SK-N-SH (cell line): ENCODE measurements at places on chromosomes 16 and 17. TPM values are rescaled to one million over a fixed set of nuclear protein-coding genes. Genes with fewer than 3 reads are reported as not detected.

Gene ZNF624
- 0.92 and 0.93 TPM in 2 replicates for polyA plus RNA-seq

Gene MRPL27
- 266 and 337 TPM in 2 replicates for polyA plus RNA-seq

Gene AKTIP
- 21.0 and 31.0 TPM in 2 replicates for polyA plus RNA-seq

DNA sequence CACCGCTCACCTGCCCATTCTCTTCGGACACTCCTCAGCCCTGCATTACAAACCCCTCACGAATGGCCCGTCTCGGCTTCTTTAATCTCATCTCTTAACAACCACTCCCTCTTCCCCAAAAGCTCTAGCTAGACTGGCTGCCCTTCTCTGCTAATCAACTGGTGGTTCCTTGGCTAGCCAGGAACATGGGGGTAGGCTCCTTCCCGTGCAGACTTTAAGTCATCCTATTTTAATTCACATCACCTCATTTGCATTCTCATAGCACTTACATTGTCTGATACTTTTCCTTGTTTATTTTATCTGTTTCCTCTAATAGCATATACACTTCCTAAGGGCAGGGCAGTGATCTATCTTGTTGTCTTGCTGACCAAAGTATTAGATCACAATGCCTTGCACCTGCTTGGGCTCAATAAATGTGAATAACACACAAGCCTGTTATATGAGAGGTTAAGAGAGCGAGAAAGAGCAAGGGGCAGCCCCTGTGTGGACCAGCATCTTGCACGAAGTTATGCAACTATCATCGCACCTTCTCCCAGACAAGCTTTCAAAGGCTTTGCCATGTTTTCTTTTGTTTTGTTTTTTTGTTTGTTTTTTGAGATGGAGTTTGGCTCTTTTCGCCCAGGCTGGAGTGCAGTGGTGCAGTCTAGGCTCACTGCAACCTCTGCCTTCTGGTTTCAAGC is 9.8 kb downstream of the TP53 start:
- H3K36me3 ChIP-seq: peaks cover 27% of the 10 kb centered on the region
- H3K27me3 ChIP-seq: no peaks in the 10 kb centered on the region
- no peak overlapping the region for H3K27ac ChIP-seq

DNA sequence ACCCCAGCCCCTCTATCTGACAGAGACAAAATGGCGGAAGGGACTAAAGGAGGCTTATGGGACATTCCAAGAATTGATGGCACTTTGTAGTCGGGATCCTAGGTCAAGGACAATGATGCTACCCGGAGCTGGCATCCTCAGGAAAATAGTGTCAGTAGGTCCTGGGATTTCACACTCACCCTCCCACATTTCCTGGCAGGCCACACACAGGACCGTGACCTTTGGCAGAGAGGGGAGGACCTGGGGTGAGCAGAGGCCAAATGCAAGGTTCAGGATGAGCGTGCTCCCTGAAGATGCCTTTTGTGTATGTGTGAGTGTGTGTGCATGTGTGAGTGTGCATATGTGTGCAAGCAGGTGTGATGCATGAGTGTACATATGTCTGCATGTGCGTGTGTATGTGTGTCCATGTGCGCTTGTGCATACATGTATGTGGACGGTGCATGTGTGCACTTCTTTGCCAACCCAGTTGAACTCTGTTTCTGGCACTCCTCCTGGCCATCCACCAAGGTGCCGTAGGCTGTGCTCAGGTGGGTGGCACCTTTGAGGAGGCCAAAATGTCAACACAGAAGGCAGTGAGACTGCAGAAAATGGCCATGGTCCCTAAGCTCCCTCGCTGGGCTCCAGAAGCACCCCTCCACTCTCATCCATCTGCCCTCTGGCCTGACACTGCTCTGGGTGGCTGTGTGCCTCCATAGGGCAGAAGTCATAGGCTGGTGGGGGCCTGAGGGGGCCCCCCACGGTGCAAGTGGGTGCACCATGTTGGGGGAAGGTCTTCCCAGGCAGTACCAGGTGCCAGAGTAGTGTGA is 60.3 kb downstream of the SNX20 start:
- H3K4me1 ChIP-seq: no peaks in the 10 kb centered on the region
- no peaks in the 10 kb centered on the region for H3K27me3 ChIP-seq
- no peak overlapping the region for H3K27ac ChIP-seq
- DNase-seq: no peak

Gene CCL16
- polyA plus RNA-seq: not detected in 2 replicates

Gene CRYBA1
- not detected in 2 replicates for polyA plus RNA-seq

DNA sequence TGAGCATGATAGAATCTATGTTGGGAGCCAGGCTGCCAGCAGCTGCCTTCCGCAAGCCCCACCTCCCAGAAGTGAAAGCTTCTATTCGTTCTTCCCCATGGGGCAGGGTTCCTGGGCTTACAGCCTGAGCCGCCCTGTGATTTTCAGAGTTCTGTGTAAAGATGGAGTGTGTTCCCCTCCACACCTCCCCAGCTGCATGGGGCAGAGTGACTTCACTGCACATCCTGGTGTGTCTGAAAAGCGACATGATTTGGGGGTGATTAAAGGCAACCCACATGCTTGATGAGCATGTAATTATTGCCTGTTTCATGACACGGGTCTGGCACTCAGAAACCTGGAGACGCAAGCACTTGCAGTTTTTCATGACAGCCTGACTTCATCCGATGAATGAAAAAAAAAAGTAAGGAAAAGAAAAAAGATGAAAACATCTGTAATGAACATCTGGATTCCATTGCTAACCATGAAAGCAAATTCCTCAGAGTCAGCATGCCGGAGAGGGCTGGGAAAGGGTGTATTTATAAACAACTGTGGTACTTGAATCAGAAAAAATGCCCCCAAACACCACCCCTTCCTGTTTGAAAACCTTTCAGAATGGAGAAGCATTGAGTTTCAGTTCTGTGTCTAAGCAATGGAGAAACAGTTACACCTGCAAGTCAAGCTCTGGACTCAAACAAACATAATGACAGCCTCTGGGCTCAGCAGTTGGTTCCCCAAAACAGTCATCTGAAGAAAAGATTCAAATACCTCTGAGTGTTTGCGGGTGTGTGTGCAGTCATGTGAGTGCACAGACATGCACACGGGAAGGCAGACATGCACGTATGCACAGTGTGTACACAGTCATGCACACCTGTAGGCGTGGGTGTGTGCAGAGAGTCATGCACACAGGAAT is 266.0 kb downstream of the ENGASE start:
- H3K4me1 ChIP-seq: no peaks in the 10 kb centered on the region
- H3K27ac ChIP-seq: no peak overlapping the region
- no peaks in the 10 kb centered on the region for H3K36me3 ChIP-seq
- no peaks in the 10 kb centered on the region; the same call in 1 of the 2 replicates for H3K27me3 ChIP-seq

DNA sequence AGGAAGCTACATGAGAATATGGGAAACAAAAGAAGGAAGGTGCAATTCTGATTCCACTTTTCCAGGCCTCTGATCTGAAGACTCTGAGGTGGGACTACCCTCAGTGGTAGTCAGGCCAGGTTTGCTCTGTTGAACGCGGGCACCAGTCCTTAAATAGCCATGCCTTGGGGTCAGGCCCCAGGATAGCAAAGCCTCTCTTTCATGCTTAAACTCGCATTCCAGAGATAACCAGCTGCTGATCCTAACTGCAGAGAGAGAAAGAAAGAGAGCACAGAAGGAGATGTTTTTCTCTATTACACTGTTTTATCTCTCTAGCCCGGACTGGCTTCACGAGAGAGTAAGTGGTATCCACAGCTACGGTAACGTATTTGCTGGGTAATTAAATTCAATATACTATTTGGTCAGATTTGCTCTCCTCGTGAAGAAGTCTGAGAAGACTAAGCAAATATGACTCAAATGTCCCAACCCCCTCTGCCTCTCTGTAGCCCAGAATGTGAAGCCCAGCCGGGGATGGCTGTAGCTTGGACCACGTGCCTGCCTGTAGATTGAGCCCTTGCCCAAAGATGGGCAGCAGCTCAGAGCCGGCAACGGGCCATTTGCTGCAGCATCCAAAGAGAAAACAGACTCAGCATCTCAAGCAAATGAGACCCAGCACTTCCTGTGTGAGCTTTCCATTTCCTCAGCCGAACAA is 122.2 kb downstream of the SMG6 start:
- H3K27ac ChIP-seq: peak overlapping the region; percentile 92
- H3K4me1 ChIP-seq: peaks cover 66% of the 10 kb centered on the region
- H3K36me3 ChIP-seq: peaks cover 8% of the 10 kb centered on the region; the same call in 1 of the 2 replicates

- H3K27ac ChIP-seq: no peak overlapping the region
- H3K4me3 ChIP-seq: no peak overlapping the region
- no peak for DNase-seq
Observed at GRCh38 chr17:13437966-13438779, 163.6 kb downstream of the HS3ST3A1 start.
